ENCODE measurements at places on chromosomes 13 and 19.

- no peak for DNase-seq
These were observed 8.1 kb downstream of the TMEM147 start for GRCh38 chr19:35553385-35554000.

DNA sequence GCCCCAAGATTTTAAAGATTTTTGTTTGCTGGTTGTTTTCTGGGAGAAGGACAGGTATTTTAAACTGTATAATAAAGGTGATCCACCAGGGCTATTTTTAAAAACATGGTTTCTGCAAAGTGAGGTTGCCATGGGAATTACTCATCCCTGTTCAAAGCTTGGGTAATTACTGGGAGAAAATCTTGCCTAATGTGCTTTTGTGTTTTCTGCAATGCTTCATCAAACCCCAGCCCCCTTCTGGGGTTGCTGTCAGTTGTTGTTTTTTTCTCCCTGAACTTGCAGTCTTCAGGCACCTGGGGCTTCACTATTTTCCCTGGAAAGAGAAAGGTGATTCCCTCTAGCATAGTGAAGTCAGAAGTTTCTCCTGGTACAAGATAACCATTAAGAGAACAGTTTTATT, 277.2 kb downstream of the NALCN start:
- DNase-seq: no peak

- DNase-seq: no peak
These were observed 39.8 kb upstream of the TPM4 start for GRCh38 chr19:16036397-16036925.

DNA sequence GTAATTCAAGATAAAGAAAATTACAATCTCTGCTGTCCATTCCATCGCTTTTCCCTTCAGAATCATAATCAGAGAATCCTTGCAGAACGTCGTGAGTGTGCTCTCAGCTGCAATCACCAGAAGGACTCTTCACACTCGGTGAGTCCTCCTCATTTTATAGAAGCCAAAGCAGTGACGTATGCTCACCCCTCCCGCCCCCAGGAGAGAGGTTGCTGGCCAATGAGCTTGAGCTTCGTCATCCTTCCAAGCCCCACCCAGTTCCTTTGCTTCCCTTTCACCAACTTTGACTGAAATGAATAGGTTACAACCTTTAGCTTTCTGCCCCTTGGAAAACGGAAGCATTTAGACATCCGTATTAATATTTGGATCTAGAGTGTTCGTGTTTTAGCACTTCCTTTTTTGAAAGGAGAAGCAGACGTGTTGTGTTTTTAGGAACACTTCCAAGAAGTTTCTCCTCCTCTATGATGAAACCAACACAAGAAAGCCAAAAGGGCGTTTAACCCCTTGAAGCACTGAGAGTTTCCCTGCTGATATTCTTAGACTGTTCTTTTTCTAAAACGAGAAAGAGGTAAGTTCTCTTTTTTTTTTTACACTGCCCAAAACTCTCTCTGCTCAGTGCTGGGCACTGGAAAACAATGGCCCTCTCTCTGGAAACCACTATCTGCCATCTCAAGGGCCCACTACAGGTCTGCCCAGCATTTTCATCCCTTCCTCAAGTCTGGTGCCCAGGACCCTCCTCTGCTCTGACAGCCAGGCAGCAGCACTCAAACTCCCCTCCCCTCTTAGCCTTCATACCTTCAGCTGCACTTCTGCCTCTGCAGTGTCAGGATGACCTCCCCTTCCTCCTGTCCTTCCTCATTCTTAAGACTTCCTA, 44.3 kb upstream of the CEACAM21 start:
- DNase-seq: no peak

DNA sequence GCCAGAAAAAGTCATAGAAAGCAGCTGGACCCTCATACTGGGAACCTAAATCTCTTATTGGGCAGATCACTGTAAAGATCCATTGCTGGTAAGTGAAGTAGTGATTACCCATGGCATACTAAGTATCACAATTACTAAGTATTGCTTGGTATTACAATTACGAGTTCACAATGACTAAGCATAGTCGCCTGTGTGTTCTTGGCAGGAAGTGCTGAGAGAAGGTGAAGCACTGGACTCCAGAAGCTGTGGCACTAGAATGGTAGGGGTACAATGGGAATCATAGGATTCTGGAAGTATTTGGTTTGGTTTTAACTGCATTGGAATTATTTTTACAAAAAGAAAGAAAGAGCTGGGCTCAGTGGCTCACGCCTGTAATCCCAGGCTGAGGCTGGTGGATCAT, 20.3 kb downstream of the LGALS16 start:
- no peak for DNase-seq

- DNase-seq: no peak
These were observed 62.8 kb upstream of the STARD13 start for GRCh38 chr13:33348366-33348765.

GRCh38 chr19:48760504-48761205, 5.3 kb downstream of the FGF21 start:
- no peak for DNase-seq

DNA sequence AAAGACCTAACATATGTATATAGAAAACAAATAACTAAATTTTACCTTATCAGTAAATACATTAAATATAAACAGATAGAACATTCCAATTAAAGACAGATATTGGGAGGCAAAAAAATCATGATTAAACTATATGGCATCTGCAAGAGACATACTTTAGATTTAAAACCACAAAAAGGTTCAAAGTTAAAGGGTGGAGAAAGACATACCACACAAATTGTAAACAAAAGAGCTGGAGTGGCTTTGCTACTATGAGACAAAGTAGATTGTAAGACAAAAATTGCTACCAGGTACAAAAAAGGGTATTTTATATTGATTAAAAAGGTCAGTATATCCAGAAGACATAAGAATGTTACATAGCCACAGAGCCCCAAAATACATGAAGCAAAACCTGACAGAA, 200.2 kb downstream of the KCNRG start:
- no peak for DNase-seq

DNA sequence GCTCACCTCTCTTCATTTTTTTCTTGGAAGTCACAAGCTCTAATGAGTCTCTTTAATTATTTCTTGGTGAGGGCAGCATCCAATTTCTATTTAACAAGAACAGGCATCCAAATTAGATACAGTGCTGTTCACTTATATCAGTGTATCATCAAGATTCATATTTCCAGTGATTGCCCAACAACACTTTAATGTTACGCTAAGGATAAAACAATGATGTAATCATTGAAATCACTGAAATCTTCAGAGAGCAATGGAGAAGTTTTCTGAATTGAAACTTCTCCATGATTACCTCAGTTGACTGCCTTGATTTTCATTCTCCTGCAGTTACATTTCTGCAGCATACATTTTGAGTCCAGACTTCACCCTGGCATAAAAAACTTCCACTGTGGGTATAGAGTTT, 17.1 kb upstream of the LRCH1 start:
- no peak for DNase-seq

GRCh38 chr13:48838193-48838973, 137.3 kb upstream of the FNDC3A start:
- DNase-seq: no peak
